ENCODE measurements at places on chromosomes 2 and 18.
A peak's percentile ranks its signal among the peaks of the same experiment; 100 is the strongest.

DNA sequence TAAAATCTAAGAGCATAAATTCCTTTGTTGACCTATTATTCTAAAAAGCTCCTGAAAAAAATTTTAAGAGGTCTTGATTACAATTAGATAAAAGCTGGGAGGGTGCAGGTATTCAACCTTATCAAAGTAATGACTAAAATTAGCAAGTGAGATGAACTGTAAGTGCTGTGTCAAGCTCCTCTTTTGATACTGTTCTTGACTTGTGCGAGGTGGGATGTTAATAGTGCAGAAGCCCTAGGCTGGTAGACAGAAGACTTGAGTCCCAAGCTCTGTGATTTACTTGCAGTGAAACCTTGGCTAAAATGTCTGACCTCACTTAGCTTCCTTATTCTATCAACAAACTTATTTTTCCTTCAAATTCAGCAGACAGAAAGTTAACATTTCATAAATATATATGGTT lies 637.5 kb downstream of the DSC3 start:
- DNase-seq: peak; percentile 2

DNA sequence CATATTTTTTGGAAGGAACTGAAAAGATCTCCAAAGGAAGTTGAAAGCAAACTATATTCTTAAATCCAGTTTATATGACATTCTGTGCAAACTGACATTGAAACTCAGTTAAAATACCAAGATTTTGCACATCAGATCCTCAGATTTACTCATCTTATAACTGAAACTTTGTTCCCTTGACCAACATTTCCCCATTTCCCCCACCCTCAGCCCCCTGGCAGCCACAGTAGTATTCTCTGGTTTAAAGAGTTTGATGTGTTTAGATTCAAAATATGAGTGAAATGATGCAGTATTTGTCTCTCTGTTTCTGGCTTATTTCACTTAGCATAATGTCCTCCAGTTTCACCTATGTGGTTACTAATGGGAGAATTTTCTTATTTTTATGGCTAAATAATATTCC lies 99.2 kb upstream of the ITGA4 start:
- no peak for DNase-seq

- no peak for DNase-seq
Measured at GRCh38 chr2:11242542-11243174, 87.4 kb downstream of the SLC66A3 start.

GRCh38 chr18:62426191-62426488 lies 96.7 kb upstream of the ZCCHC2 start:
- no peak for DNase-seq

DNA sequence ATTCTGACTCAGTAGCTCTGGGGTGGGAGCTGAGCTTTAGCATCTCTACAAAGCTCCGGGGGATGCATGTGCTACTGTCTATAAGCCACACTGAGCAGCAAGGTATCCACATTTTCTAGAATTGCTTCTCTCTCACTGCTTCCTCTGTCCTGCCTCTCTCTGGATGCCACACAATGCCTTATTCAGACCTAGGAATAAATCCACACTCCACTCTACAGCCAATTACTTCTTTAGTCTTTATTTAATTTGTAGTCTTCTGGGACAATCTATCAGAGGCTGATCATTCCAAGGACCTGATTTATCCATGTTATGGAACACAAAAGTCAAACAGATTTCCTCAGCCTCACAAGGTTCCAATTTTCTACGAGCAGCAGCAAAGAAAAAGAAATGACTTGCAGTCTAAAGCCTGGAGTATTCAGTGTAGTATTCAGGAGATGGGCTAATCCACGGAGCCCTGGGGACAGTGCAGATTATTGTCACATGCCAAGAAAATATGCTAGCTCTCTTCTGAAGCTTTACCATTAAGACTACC lies 4.4 kb downstream of the BCL2 start:
- DNase-seq: no peak

GRCh38 chr18:60059216-60059615 lies 159.4 kb downstream of the PMAIP1 start:
- no peak for DNase-seq

GRCh38 chr2:105334211-105334610 lies 3.1 kb upstream of the C2orf49 start:
- no peak for DNase-seq

DNA sequence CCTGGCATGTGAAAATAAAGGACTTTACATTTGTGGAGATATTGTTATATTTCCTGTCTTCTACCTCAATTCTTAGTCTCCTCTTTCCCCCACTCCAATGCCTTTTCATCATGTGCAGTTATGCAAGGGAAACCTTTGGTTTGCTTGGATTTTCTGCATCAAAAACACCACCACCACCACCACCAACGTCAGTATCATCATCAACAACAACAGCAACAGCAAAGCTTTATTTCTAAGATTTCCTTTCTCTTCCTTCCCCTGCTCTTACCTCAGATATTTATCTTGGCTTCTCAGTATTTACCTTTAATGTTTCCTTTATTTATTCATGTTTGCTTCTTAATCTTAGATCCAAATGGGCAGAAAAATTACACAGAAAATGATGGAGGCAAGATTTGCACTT lies 26.1 kb downstream of the CXCR4 start:
- DNase-seq: no peak

- no peak for DNase-seq
Measured at GRCh38 chr2:105647731-105648130, 97.0 kb upstream of the NCK2 start.

GRCh38 chr2:145752091-145752806 lies 1232.3 kb upstream of the ZEB2 start:
- DNase-seq: peak; percentile 86

GRCh38 chr2:40128796-40129195 lies 323.1 kb downstream of the SLC8A1 start:
- DNase-seq: no peak

- DNase-seq: peak; percentile 61
Measured at GRCh38 chr2:88199912-88200682, 30.0 kb downstream of the THNSL2 start.

DNA sequence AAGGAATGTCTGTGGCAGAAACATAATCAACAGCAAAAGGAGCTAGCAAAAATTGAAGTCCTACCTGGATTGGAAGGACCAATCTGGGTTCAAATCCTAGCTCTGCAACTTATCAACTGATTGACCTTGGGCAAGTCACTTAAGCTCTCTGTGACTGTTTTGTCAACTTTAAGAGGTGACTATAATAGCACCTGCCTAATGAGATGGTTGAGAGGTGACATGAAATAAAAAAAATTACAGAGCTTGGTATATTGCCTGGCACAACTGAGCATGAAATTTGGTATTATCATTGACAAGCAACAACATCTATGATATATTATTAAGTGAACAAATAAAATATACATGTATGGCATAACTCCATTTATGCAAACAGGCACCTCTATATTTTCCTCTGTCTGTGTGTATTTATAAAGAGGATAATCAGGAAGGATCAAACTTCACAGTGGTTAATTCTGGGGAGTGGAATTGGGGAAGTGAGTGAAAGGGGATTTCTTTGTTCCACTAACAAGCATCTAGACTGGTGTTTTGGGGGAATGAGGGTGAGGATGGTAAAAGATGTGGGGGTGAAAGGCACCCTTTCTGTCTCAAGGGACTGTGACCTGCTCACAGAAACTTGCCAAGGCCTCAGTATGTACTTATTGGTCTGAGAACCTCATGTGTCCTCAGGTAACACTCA lies 132.8 kb upstream of the SERTAD2 start:
- no peak for DNase-seq

DNA sequence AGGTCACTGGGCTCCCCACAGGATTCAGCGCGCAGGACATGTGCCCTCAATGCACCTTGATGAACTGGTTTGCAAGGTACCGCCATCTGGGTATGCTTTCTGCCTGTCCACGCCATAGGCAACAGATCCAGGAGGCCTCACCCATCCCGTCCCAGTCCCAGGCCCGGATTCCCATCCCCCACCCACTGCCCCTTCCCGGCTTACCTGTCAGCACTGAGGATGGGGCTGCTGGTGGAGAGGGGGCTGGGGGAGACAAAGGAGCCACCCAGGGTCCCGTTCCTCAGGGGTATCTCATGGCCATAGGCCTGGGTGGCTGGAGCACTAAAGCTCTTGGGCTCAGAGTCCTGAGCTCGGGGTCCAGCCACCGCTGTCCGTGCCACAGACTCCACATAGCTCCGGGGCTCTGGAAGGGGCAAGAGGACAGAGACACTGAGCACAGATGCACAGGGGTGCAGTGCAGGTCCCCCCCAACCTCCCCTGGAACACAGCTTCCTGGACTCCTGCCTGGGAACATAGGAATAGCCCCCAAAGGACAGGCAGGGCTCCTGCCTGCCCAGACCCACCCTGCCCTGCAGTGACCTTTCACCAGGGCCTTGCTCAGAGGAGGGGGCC lies 181.2 kb downstream of the TNS1 start:
- DNase-seq: no peak

GRCh38 chr2:126761981-126762878 lies 106.3 kb downstream of the GYPC start:
- DNase-seq: no peak

- DNase-seq: peak; percentile 77
Measured at GRCh38 chr2:75200140-75201096, 1.1 kb upstream of the TACR1 start.

DNA sequence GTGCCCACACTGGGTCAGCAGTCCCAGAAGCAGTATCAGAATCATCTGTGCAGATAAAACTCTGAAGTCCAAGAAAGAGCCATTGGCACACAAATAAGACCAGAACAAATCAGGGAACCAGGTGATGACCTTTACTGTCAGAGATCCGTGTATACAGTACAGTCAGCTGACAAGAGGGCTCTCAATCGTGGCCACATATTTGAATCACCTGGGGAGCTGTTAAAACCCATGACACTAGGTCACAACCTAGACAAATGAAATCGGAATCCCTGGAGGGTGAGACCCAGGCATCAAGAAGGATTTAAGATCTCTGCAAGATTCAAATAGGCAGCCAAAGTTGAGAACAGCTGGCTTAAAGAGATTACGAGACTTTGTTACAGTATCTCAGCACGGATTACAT lies 807.1 kb downstream of the RNF144A start:
- DNase-seq: no peak

DNA sequence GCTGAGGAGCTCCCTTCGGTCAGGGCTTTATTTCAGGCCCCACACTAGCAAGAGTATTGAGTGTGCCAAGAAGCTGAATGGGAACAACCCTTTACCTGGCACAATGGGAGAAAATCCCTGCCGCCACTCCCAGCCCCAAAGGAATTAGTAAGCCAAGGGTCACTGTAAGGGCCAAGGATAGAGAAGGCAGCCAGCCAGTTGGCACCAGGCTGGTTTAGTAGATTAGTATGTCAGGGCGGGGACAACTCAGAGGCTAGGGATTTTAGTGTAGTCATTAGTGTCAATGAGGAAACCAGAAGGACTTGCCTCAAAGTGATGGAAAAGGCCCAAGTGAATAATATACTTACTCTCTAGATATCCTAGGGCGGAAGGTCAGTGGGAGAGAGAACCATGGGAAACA lies 34.9 kb upstream of the CYP26B1 start:
- DNase-seq: no peak

GRCh38 chr2:240642061-240642805 lies 17.0 kb downstream of the GPR35 start:
- DNase-seq: no peak

- peak; percentile 47 for DNase-seq
Measured at GRCh38 chr2:38264396-38265221, 112.5 kb downstream of the ATL2 start.

- DNase-seq: peak; percentile 50
Measured at GRCh38 chr18:57819671-57820460, 16.8 kb upstream of the ATP8B1 start.

- no peak for DNase-seq
Measured at GRCh38 chr2:30652271-30652915, 154.9 kb downstream of the CAPN13 start.

- DNase-seq: no peak
Measured at GRCh38 chr2:10255189-10256030, 47.3 kb upstream of the HPCAL1 start.

- DNase-seq: no peak
Measured at GRCh38 chr2:190964170-190964795, 49.7 kb downstream of the STAT1 start.

DNA sequence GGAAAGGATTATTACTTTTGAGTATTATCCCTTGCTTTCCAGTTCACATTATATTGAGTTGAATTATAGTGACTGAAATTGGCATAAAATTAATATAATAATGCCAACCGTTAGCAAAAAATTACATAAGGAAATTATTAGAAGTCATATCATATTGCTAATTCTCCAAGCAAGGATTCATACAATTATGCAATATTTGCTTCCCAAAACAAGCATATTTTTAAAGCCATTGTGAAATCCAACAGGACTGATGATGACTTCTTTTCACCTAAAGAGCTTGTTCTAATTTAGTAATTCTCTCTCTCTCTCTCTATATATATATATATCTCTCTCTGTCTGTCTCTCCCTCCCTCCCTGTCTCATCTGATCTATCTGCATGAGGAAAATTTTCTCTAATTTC lies 283.5 kb downstream of the DSEL start:
- DNase-seq: no peak

DNA sequence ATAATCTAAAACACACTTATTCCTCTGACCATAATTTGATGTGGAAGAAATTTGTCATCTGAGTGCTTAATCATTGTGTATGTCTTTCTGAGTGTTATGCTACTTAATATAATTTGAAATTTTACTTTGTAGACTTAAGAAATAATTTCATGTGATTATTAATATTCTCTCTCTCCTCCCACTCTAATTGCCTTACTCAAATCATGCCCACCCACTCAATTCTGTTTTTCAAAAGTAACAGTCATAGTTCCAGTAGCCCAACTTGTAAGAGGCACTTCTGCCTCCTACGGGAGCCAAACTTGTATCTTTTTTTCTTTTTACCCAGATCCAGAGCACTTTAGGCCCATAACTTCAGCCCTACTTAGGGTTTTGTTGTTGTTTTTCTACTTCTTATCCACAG lies 18.5 kb upstream of the KYNU start:
- no peak for DNase-seq

DNA sequence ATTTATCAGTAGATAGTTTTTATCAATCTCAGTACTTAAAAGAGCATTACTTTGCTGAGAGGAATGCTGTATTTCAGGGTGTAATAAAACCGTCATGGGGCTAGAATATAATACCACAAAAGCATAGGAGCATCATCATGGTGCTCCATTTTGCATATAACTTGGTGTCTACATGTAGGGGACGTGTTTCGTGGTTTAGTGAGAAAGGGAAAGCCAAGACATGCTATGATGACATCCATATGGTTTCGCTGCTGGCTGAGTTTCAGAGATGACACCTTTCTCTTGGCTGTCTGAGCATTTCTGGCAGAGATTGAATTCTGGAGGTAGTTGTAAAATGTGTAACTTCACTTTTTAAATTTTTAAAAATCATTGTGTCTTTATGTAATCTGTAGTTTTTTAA lies 32.4 kb downstream of the WDR43 start:
- DNase-seq: no peak

- no peak for DNase-seq
Measured at GRCh38 chr2:109059474-109060165, 69.4 kb upstream of the SH3RF3 start.

Data from eye (tissue), 1 donor.